Fibroblast of lung (primary cell): ENCODE measurements at places on chromosomes 5 and 9. TPM values are rescaled to one million over a fixed set of nuclear protein-coding genes. Genes with fewer than 3 reads are reported as not detected.

Gene PIP5KL1
- 0.77 and 2.5 TPM in 2 replicates for total RNA-seq

DNA sequence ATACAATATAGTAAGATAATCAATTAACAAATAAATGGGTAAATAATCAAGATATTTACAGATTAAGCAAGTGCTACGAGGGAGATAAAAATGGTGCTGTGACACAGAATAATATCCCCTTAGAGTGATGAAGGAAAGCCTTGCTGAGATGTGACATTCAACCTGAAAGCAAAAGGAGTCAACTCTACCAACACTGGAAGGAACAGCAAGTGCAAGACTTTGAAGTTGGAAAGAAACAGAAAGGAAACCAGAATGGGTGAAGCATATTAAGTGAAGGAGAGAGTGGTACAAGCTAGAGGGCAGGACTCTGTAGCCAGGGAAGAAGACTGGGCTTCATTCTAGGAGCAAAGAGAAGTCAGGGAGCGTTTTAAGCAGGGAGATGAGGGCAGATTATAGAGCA, 12.2 kb upstream of the MEGF9 start:
- no peak for DNase-seq

- DNase-seq = no peak
These were observed 299.8 kb upstream of the NUDT12 start for GRCh38 chr5:103862398-103862797.

DNA sequence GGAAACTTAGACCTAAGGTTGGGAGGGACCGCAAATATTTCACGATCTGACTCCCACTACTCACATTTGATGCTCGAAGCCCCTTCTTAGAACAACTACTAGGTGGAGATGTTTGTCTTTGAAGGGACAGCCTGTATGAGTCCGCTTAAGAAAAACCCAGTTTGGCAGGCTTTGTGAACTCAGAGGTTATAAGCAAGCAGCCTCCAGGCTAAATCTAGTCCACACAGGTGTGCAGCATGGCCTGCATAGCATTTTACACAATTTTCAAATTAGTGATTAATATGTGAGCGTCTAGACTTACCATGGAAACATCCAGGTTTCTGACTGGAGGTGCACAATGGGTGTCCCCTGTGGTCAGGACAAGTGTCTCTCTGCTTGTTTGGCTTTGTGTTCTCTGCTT, 127.1 kb downstream of the KIF4B start:
- DNase-seq = no peak

Gene SLC45A2
- total RNA-seq = under 0.01 TPM in 2 replicates

Gene PROP1
- total RNA-seq = not detected in 2 replicates

DNA sequence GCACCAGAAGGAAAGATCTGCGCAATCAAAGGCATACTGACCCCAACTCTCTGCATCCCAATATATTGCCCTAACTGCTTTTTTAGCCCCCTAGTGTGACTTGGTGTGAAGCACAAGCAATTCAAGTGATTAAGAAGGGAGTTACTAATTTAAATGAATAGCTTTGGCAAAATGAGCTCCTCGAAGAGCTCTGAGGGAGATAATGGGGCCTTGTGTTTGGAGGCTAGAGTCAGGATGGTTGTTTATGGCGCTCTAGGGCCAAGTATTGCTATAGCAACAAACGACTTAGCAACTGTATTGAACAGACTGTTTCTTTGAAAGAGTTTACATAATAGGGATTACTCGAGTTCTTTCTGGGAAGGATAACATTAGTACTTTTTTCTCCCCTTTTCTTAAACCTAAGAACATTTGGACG, 11.5 kb upstream of the C5orf58 start:
- peak; percentile 27 for DNase-seq

DNA sequence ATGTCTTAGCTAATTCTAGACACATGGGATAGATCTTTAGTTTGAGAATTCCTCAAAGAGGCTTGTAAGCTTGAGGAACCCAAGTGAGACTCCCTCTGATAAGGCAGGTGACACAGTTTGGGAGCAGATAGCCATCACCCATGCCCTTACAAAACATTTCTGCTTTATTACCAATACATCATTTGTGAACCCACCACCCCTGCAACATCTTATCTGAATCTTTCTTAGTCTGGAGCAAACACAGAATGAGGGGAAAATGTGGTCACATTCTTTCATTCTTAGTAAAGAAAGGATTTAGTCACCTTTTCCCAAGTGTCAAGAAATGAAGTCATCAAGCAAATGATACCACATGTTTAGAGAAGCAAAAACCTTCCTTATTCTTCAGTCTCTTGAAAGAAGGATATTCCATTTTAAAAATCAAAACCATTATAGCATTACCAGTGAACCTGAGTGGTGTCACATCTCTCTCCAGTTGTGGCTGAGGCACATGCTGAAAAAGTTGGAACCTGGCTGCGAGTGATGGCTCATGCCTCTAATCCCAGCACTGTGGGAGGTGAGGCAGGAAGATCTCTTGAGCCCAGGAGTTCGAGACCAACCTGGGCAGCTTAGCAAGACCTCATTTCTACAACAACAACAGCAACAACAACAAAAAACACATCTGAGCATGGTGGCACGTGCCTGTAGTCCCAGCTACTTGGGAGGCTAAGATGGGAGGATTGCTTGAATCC, 65.9 kb downstream of the PRKACG start:
- no peak for DNase-seq

- no peak for DNase-seq
These were observed 5.6 kb upstream of the STARD4 start for GRCh38 chr5:111517853-111518501.

Gene FANCG
- 9.2 and 12.2 TPM in 2 replicates for total RNA-seq

Gene RIOK2
- total RNA-seq = 24.6 and 25.4 TPM in 2 replicates

- DNase-seq = peak; percentile 43
These were observed 171.7 kb downstream of the ATPSCKMT start for GRCh38 chr5:10077791-10078545.

- no peak for DNase-seq
These were observed 462.7 kb upstream of the CD180 start for GRCh38 chr5:67659288-67659687.

GRCh38 chr5:126920291-126920690, 110.1 kb downstream of the MARCHF3 start:
- peak; percentile 76 for DNase-seq

GRCh38 chr9:116060631-116061030, 93.0 kb upstream of the PAPPA start:
- DNase-seq = no peak
